ENCODE measurements at places on chromosomes 13 and 19.

- DNase-seq = no peak
Observed at GRCh38 chr19:5113633-5114586, 145.0 kb downstream of the KDM4B start.

GRCh38 chr19:48735031-48735615, 5.3 kb downstream of the RASIP1 start:
- DNase-seq = no peak

DNA sequence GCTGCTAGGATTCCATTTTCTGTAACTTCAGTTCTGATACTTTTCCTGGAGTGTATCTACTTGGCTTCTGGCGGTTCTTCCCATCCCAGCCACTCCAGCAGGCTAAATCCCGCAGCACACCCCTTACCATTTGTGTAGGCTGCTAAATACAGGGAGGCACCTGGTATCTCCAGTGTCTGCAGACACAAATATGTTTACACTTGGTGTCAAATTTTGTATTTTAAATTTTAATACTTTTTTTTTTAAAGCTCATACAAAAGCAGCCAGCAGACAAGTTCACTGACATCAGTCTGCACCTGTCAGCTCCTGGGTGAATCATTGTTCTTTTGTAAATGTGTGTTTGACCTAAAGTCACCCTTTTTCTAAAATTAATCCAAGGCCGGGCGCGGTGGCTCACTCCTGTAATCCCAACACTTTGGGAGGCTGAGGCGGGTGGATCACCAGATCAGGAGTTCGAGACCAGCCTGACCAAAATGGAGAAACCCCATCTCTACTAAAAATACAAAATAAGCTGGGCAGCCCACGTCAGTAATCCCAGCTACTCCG, 3.4 kb upstream of the ZSCAN4 start:
- no peak for DNase-seq

DNA sequence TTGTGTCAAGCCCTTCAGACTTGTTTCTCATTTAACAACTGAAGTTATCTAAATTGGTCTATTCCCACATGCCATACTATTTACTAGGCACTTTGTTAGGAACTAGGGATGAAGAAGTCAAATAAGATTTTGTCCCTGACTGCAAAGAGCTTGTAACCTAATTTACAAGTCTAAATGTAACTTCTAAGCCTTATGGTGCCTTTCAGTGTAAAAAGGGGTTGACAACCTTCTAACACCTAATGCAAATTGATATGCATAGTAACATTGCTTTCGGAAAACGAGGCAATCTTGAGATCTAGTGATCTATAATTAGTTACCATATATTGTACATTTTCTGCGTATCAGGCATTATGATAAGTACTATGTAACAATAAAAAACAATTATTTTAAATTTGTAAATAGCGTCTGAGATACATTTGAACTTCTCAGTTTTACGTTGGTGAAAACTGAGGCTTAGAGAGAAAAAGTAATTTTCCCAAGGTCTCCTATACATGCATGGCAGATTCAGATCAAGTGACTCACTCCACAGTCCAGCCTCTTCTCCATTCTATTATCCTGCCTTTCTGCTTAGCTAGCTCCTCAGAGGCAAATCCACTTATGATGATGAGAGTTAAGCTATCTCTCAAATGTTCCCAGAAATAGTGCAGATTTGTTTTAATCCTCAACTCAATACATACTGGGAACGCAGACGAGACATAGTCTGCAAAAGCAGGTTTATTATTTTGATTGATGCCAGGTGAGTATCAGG, 764.9 kb upstream of the SLITRK5 start:
- DNase-seq = no peak

GRCh38 chr19:7869910-7870511, 4.2 kb downstream of the PRR36 start:
- DNase-seq = no peak

GRCh38 chr19:9128171-9128570, 1.4 kb upstream of the OR7G3 start:
- no peak for DNase-seq

DNA sequence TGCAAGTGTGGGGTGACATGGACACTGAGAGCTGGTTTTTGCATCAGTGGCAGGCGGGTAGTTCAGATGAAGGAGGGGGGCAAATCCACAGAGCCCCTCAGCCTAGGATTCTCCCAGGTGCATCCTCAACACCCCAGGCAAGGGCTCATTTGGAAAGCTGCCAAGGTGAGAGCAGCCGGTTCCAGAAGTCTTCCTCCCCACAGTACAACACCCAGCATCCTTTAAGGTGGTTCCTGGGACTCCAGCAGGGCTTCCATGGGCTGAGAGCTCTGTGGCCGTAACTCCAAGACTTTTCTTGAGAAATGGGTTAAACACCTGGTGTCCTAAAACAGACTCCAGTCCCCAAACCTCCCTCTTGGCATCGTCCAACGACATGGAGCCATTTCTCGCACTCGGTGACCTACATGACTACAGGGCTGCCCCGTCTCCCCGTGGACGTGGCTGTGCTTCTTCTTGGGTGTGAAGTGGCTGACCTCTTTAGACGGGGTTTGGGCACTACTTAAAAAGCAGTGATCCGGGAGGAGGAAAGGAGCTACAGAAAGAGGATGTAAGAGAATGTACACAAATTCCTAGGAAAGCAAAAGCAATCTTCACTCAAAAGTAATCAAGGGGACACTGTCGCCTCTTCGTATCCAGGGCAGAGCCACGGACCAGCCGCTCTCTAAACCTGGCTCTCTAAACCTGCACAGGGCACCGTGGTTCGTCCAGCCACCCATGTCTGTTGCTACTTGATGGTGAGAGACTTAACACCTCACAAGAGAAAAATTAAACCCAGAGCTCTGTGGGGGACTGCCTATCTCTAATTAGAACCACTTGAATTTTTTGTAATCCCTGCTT, 25.5 kb downstream of the RANBP3 start:
- DNase-seq = no peak

DNA sequence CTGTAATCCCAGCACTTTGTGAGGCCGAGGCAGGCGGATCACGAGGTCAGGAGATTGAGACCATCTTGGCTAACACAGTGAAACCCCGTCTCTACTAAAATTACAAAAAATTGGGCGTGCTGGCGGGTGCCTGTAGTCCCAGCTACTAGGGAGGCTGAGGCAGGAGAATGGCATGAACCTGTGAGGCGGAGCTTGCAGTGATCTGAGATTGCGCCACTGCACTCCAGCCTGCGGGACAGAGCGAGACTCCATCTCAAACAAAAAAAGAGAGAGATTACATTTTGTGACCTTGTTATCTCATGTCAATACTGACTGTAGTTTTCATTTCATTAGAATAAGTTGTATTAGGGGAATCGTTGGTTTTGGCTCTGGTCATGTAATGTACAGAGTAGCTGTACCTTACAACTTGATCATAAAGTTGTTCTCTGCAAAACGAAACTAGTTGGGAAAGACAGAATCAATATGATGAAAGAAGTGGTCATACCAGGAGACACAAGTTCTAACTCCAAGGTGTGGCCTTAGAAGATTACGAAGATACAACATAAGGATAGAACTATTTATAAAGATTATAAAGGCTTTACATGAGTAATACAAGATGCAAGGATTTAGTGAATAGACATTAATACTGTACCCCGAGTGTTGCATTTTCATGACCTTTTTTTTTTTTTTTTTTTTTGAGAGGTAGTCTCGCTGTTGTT, 15.3 kb downstream of the TMEM38A start:
- DNase-seq = no peak

- DNase-seq = no peak
Observed at GRCh38 chr13:24459234-24459633, 53.3 kb downstream of the PARP4 start.

- DNase-seq = no peak
Observed at GRCh38 chr13:77831866-77832265, 86.8 kb downstream of the EDNRB start.

GRCh38 chr13:91216928-91217700, 130.4 kb upstream of the MIR17HG start:
- DNase-seq = no peak

- DNase-seq = no peak
Observed at GRCh38 chr13:29448174-29448573, 147.3 kb downstream of the SLC7A1 start.

DNA sequence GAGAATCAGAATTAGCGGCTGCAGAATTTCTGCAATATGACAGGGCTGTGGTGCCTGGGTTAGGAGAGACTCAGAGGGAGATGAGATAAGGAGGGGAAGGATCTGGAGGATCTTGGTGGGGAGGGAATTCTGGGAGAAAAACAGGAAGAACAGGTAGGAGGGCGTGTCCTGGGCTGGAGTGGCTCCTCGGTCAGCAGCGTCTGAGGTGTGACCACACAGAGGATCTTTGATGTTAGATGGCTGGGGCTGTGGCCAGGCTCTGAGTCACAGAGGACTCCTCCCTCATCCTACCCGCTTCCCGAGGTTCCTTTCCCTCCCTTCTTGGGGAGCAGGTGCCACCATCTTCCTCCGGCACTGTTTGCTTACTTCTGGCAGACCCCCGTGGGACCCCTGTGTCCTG, 6.4 kb upstream of the KLK6 start:
- no peak for DNase-seq

DNA sequence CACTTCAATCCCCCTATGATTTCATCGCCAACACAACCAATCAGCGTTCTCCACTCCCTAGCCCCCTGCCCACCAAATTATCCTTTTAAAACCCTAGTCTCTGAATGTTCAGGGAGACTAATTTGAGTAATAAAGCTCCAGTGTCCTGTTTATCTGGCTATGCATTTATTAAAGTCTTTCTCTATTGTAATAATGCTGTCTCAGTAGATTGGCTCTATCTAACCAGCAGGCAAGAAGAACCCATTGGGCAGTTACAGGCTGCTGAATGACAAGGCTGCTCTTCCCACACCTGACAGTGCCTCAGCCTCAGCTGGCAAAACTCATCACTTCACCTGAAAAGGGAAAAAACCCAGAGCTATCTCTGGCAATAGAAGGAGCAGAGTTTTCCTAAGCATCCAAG, 20.2 kb upstream of the CHST8 start:
- DNase-seq = no peak

DNA sequence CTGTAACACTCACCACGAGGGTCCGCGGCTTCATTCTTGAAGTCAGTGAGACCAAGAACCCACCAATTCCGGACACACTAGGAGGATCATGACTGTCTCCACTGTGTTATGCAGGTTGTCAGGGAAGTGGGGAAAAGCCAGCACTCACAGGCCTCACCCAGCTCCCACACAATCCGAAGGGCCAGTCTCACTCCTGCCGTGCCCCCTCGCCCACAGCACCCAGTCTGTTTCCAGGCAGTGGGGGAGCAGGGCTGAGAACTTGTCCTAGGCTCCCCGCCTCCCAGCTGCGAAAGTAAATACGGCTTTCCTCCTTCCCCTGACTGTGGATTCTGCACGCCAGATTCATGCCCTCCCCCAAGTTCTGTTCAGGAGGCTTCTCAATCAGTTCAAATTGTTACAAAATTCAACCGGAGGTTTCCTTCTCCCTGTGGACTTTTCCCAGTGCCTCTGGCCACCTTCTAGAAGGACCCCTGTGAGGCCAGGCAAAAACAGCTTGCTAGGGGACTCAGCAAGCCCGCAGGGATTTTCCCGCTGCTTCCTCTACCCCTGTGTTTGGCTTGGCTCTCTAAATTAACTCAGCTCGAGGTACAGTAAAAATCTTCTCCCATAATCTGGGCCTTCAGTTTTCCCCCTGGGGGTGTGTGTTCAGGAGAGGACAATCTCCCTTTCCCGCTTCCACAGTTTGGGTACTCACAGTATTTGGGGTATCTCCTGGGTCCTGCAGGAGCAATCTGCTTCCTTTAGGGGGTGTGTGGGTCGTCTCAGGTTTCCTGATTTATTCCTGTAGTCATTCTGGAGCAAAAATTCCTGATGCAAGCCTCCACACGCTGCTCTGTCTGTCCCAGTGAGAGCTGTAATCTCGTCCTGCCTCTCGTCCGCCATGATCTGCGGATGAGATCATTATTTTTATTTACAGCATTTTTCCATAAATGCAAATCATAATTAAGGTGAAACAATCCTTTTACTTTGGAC, 899.8 kb downstream of the GPC5 start:
- DNase-seq = no peak

- DNase-seq = no peak
Observed at GRCh38 chr13:35733827-35734226, 257.3 kb upstream of the MAB21L1 start.

- no peak for DNase-seq
Observed at GRCh38 chr13:103794526-103794925, 728.3 kb upstream of the SLC10A2 start.

GRCh38 chr19:50607388-50607787, 32.3 kb downstream of the SYT3 start:
- no peak for DNase-seq

DNA sequence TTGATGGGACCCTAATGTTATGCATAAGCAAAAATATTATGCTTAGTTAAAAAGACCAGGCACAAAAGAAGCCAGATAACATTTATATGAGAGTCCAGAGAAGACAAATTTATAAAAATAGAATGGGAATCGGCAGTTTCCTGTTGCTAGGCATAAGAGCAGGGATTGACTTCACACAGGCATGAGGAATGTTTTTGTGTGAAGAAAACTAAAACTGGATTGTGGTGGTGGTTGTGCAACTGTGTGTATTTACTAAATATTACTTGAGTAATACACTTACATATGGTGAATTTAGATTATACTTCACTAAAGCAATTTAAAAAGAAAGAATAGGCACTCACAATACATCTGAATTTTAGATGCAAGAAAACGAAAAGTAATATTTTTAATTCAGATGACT, 108.3 kb downstream of the SLITRK1 start:
- no peak for DNase-seq

- DNase-seq = no peak
Observed at GRCh38 chr13:30928978-30929377, 3.5 kb upstream of the TEX26 start.

DNA sequence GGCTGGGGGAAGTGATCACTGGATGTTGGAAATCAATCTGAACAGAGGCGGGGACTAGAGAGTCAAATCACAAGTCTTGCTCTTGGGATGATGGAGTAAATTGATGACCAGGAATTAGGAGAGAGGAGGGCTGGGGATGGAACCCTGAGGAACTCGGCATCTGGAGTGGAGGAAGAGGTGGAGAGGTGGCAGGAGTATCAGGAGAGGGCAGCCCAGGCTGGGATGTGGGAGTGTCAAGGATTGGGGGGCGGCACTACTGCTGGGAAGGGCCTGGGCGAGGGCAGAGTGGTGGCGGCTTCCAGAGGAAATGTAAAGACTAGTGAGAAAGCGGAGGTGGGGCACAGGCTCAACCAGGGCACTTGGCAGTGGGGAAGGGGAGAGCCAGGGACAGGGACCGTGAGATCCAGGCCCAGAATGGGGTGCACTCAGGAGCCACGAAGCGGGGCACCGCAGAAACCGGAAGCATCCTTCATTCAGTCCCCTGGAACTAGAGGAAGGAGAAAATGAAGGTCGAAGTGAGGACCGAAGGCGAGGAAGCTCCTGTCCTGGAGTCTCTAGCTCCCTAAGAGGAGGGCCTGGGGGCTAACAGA, 81.2 kb upstream of the GPR183 start:
- DNase-seq = no peak

DNA sequence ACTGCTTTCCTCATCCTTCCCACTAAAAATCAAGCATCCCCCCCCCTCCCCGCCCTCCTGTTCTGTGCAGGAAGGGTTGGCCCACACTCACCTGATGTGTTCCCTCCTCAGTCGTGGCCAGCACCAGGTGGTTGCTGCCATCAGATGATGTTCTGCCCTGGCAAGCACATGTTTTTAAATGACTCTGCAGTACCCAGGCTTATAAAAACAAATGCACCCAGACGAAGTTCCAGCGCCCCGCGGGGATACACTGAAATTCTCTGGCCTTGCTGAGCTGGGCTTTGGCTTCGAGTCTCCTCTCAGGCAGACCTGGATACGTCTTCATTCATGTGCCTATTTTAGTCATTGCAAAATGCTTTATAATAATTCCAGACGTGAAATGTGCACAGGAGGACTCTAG, 316.3 kb downstream of the DLEU7 start:
- no peak for DNase-seq

GRCh38 chr13:19836472-19836871, 27.0 kb downstream of the ZMYM5 start:
- no peak for DNase-seq
